ENCODE measurements at places on chromosomes 7 and 10. TPM values are rescaled to one million over a fixed set of nuclear protein-coding genes. Genes with fewer than 3 reads are reported as not detected.
A peak's percentile ranks its signal among the peaks of the same experiment; 100 is the strongest.

DNA sequence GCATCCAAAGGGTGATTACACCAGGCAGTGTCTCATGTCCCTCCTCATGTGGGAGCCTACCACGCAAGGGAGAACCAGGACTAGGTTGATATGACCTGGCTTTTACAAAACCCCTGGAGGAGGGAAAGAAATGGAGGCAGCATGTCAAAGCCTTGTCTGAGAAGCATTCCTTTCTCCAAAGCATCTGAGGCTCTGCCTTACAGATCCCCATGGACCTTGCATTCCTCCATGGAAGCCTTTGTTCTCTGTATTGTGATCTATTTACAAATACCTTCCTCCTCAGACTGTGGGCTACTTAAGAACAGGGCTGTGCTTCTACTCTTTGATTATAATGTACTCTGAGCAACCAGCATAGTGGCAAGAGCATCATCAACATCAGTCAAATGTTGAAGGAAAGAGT, 197.0 kb downstream of the PLXNA4 start:
- no peak for DNase-seq

- no peak for DNase-seq
Observed at GRCh38 chr7:32496052-32496813, 944 bp downstream of the AVL9 start.

- no peak for DNase-seq
Observed at GRCh38 chr7:70855373-70855772, 276.6 kb upstream of the GALNT17 start.

- DNase-seq, result no peak
Observed at GRCh38 chr7:55230014-55230413, 135.1 kb upstream of the LANCL2 start.

GRCh38 chr7:117123311-117123926, 170.1 kb downstream of the ST7 start:
- no peak for DNase-seq

- peak; percentile 87 for DNase-seq
Observed at GRCh38 chr7:42690794-42691639, 220.9 kb downstream of the C7orf25 start.

GRCh38 chr10:100888957-100889356, 23.8 kb upstream of the SLF2 start:
- no peak for DNase-seq

GRCh38 chr7:26426096-26426495, 134.4 kb downstream of the SNX10 start:
- DNase-seq, result no peak

DNA sequence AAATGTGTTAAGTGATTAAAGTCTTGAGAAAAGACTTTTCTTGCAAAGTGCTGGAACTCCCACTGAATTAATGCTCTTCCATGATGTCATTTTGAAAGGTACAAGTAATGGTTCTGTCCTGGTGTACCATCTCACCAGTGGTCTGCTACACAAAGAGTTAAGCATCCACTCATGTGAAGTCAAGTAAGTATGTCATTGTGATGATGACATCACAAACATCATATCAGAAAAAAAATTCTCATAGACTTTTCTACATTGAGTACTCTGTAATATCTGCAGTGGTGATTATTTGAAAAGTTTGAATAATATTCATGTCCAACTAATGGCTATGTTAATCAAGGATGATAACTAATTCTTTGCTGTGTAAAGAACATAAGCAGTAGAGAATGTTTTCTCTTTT, 22.6 kb downstream of the WDR11 start:
- no peak for DNase-seq

DNA sequence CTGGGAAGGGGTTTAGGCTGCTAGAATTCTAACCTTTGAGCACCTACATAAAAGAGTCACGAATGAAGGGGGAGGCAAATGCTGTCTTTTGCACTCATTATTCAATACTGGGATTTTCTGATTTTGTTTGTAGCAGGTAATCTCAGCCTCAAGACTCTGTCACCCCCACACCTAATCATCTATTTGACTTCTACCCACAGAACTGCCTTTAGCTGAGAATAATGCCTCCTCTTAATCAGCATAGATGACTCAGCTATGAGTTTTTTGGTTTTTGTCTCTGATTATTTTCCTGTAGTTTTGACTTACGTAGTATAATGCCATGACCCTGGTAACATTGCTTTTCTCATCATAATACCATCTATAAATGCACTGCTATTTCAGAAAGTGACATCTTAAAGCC, 42.7 kb upstream of the CACNB2 start:
- no peak for DNase-seq

DNA sequence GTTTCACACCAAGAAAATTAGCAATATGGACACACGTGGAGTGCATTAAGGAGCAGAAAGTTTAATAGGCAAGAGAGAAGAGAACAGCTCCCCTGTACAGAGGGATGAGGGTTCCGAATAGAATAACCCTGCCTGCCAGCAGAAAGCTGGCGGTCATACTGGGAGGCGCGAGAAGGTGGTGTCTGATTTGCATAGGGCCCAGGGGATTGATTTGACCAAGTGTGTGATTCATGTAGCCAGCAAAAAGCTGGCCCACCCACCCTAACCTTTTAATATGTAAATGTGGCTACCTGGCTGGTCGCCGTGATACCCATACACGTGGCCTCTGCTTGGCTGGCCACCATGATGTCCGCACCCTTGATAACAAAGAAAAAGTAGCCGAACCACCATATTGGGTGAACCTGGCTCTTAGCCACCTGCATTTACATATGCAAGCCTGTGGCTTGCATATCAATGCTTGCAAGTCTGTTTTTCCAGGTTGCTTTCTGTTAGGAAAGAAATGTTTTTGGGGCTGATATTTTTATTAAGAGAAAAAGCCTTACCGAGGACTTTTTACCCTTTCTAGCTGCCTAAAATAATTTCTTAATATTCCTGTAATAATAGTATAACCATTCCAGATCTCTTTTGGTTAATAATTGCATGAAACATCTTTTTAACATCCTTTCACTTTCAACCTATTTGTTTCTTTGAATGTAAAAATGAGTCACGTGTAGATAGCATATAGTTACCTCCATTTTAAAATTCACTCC, 20.5 kb upstream of the VWDE start:
- no peak for DNase-seq

DYNC1I1 gene
- total RNA-seq, result 2.1 TPM

SORCS1 gene
- total RNA-seq, result 0.06 TPM

TEX36 gene
- total RNA-seq, result not detected

UCMA gene
- total RNA-seq, result not detected

KIF11 gene
- total RNA-seq, result 1.3 TPM

SLC39A12 gene
- total RNA-seq, result not detected

C10orf67 gene
- 2.3 TPM for total RNA-seq

LBX1 gene
- 0.09 TPM for total RNA-seq

MARVELD1 gene
- total RNA-seq, result 22.3 TPM

IGF2BP3 gene
- total RNA-seq, result 60.2 TPM
